Urinary bladder (tissue), 4 donors: ENCODE measurements at places on chromosomes 5 and 9. TPM values are rescaled to one million over a fixed set of nuclear protein-coding genes. Genes with fewer than 3 reads are reported as not detected.

DNA sequence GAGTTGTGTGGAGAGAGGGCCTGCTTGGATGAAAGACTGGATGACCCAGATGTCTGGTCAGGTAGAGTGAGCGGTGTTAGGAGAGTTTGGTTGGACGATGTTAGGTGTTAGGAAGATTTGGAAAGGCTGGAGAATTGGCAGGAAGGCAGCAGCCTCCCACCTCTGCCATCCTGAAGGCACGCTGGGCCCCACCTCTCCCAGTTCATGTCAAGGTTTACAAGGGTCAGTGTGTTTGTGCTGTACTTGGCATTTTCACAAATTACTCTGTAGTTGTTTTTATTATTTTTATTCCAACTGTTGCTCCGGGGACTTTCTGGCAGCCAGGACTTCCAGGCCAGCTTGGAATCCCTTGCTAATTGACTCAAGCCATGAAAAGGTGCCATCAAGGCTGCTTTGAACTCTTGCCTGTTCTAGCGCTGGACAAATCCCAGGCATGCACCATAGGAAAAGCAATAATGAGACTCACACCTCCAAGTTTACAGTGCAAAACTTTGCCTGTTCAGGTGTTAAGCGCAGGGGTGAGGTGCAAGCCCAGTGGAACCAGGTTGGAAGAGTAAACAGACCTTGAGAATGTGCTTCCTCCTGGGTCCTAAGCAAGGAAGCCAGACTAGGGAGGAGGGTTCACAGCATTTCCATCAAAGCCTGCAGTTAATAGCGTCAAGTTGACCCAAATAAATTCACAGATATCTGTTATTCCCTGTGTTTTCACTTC is 41.7 kb upstream of the KLF9 start:
- no peak for DNase-seq

GRCh38 chr9:8417341-8417740 is 617.8 kb upstream of the DMAC1 start:
- no peak for DNase-seq

DNA sequence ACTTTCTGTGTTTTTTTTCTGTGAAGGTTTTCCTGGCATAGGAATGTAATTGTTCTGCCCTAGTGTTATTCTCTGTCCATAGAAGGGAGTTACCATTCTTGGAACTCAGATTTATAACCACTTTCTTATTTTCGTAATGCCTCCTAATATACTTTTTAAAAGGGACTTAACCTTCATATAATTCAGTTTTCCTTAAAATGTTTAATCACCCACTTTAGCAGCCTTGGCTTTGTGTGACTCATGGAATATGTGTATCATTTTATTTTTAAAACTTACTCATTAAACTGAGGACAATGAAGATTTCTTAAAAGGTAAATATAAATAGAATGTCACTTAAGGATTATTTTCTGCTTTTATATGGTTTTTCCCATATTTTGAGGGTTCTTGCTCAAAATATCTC is 50.0 kb downstream of the RAI14 start:
- no peak for DNase-seq

BASP1 gene
- 40.8 TPM for polyA plus RNA-seq

BARX1 gene
- not detected for polyA plus RNA-seq

PCDHGA7 gene
- 1.9 TPM for polyA plus RNA-seq
